T-helper 2 cell treated with Interferon-gamma antibody and Interleukin-4, amounts not matched to agents 5 μg/mL and 100 μg/mL, for 36 hours (primary cell): ENCODE measurements at places on chromosomes 1 and 21.

DNA sequence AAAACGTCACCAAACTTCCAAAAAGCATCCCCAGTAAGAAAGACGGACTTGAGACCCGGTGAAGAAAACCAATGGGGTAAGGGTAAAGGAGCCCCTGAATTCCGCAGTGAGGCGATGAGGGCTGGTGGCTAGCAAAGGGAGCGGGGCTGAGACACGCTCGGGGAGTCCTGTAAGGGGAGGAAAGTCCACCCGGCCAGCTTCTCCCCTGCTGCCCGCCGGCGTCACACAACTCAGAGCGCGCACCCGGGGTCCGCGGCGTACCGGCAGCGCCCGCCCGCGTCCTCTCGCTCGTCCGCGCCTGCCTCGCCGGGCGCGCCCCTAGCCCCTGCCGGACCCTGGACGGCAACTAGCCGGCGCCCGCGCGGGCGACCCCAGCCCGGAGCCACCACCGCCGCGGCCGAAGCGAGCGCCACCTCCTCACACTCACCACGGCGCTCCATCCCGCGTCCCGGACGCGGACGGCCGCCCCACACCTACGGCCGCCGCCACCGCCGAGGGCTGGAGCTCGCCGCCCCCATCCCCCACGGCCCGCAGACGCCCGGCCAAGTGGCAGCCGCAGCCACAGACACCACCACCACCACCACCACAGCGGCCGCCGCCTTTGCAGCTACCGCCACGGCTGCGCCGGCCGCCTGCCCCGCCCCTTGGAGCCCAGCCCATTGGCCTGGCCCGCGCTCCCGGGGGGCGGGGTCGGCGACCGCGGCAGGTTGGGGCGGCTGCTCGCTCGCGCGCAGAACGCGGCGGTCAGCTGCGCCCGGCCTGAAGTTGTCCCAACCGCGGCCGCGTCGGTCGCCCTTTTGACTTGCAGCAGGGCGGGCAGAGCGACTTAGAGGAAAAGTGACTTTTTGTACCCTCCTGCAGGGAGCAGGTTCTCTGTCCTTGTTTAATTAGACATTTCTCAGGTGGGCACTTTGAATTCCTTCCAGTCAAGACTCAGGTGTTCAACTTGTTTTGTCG is 10.0 kb upstream of the ARHGAP29 start:
- peak; percentile 41 for DNase-seq
- H3K36me3 ChIP-seq: peaks cover 1% of the 10 kb centered on the region
- no peak overlapping the region for H3K27ac ChIP-seq
- H3K4me3 ChIP-seq: peak overlapping the region; percentile 81

- H3K27ac ChIP-seq: peak overlapping the region; percentile 19
- DNase-seq: no peak
- peaks cover 2% of the 10 kb centered on the region for H3K36me3 ChIP-seq
- H3K4me1 ChIP-seq: peaks cover 35% of the 10 kb centered on the region
- H3K4me3 ChIP-seq: no peak overlapping the region
Measured at GRCh38 chr1:175204330-175204729, 11.8 kb upstream of the KIAA0040 start.

DNA sequence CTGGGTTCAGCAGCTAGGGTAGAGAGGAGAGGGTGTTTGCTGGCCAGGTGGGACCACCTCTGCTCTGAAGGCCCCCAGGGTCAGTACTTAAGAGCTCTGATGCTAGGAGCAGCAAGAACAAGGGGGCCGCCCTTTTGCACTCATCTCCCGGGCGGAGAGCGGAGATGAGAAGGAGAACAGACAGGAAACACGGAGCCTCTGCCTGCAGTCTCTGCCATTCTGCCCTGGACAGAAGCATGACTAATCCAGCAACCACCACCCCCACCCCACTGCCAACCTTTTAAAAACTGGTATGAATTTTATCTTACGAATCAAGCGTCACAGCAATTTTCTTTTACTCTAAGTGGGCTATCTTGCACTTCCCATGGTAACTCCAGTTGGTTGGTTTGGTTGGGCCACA is 34.5 kb downstream of the PARP1 start:
- peaks cover 59% of the 10 kb centered on the region for H3K36me3 ChIP-seq
- H3K27ac ChIP-seq: no peak overlapping the region
- no peaks in the 10 kb centered on the region for H3K4me1 ChIP-seq
- DNase-seq: no peak
- H3K27me3 ChIP-seq: no peaks in the 10 kb centered on the region

DNA sequence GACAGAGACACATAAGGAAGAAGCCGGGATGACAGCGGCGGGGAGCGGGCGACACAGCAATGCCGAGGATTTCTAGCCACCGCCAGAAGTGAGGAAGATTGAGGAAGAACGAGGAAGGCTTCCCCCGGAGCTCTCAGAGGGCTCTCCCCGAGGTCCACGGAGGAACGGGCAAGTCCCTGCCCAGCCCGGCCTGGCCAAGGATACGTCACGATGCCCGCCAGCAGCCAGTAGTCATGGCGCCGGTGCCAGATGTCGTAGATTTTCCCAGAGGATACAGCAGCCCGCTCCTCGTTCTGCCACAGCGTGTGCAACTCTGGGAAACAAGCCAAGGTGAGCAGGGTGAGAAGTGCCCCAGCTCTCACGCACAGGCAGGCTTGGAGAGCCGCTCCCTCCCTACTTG is 65.9 kb downstream of the KCNAB2 start:
- peaks cover 6% of the 10 kb centered on the region for H3K27me3 ChIP-seq
- DNase-seq: no peak
- no peaks in the 10 kb centered on the region for H3K36me3 ChIP-seq
- no peak overlapping the region for H3K27ac ChIP-seq
- peaks cover under 1% of the 10 kb centered on the region for H3K4me1 ChIP-seq
- no peak overlapping the region for H3K4me3 ChIP-seq

GRCh38 chr1:232147215-232147614 is 482.7 kb downstream of the SIPA1L2 start:
- no peak for DNase-seq
- no peaks in the 10 kb centered on the region for H3K36me3 ChIP-seq
- H3K27me3 ChIP-seq: no peaks in the 10 kb centered on the region
- no peak overlapping the region for H3K27ac ChIP-seq
- H3K4me1 ChIP-seq: no peaks in the 10 kb centered on the region
- H3K4me3 ChIP-seq: no peak overlapping the region

DNA sequence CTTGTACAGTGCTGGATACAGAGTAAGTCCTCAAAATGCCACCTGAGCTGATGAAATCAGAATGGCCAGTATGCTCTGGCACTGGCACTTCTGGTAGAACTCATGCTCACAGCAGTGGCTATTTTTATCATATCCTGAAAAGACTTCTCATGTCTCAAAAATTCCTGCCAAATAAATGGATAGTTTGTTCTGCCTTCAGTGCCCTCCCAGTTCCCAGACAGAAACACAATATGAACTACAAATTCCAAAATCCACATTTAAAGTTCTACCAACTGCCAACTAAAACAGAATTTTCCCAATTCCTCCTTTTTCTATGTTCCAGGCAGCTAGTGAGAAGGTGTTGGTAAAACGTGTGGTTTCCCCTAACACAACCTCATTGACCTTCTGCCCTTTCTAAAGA is 51.4 kb upstream of the RGS1 start:
- H3K4me1 ChIP-seq: peaks cover 27% of the 10 kb centered on the region
- no peak overlapping the region for H3K4me3 ChIP-seq
- no peak overlapping the region for H3K27ac ChIP-seq
- no peaks in the 10 kb centered on the region for H3K36me3 ChIP-seq
- no peak for DNase-seq

DNA sequence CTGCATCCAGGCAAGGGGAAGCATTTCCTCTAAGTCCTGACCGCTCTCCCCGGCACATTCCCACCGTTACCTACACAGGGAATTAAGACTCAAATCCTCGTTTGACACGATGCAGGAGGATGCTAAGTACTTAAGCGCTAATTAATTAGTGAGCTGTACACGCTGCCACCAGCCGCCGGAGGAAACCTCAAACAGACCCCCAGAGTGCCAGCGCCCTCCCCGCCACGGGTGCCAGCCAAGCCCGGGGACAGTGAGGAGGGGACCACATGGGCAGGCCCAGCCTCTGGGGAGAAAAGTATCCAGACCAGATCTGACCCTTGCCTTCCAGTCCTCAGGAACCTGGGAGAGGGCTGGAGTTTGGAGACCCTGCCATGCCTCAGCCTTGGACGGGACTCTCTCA is 17.4 kb upstream of the CASZ1 start:
- no peak overlapping the region for H3K4me3 ChIP-seq
- H3K27ac ChIP-seq: no peak overlapping the region
- no peak for DNase-seq
- H3K36me3 ChIP-seq: no peaks in the 10 kb centered on the region
- no peaks in the 10 kb centered on the region for H3K4me1 ChIP-seq

DNA sequence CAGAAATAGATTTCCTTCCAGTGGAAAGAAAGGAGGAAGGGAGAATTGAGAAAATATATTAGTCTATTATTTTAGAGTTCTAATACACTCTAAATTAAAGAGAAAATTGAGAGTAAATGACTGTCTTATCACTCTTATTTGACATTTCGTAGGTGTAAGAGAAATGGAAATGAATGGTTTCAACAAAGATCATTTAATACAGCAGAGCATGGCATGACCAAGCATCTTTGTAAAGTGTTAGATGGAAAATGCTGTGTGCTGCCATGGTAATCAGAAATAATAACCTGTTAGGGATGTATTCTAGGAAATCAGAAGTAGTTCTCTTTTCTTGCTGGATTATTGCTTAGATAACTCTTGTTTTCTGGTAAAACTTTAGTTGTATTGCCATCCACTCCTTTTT is 90.9 kb downstream of the GIPC2 start:
- H3K4me3 ChIP-seq: no peak overlapping the region
- peaks cover 15% of the 10 kb centered on the region for H3K27me3 ChIP-seq
- H3K4me1 ChIP-seq: peaks cover 2% of the 10 kb centered on the region
- H3K36me3 ChIP-seq: no peaks in the 10 kb centered on the region
- H3K27ac ChIP-seq: no peak overlapping the region

DNA sequence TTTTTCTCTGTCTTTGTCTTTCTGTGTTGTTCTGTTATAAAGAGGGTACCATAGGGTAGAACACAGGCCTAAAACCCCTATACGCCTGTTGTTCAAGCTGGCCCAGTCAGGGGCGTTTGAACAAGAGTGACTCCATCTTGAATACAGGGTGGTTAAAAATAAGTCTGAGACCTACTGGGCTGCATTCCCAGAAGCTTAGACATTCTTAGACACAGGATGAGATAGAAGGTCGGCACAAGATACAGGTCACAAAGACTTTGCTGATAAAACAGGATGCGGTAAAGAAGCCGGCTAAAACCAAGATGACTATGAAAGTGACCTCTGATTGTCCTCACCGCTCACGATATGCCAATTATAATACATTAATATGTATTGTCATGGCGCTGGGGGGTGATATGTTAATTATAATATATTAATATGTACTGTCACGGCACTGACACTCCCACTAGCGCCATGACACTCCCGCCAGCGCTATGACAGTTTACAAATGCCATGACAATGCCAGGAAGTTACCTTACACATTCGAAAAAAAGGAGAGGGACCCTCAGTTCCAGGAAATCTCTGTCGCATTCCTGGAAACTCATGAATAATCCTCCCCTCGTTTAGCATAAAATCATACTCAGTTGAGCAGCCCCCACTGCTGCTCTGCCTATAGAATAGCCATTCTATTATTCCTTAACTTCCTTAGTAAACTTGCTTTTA is 58.5 kb upstream of the KLHDC7A start:
- H3K4me1 ChIP-seq: no peaks in the 10 kb centered on the region
- H3K36me3 ChIP-seq: no peaks in the 10 kb centered on the region
- H3K4me3 ChIP-seq: no peak overlapping the region
- no peak for DNase-seq
- H3K27ac ChIP-seq: no peak overlapping the region
- peaks cover 2% of the 10 kb centered on the region for H3K27me3 ChIP-seq

DNA sequence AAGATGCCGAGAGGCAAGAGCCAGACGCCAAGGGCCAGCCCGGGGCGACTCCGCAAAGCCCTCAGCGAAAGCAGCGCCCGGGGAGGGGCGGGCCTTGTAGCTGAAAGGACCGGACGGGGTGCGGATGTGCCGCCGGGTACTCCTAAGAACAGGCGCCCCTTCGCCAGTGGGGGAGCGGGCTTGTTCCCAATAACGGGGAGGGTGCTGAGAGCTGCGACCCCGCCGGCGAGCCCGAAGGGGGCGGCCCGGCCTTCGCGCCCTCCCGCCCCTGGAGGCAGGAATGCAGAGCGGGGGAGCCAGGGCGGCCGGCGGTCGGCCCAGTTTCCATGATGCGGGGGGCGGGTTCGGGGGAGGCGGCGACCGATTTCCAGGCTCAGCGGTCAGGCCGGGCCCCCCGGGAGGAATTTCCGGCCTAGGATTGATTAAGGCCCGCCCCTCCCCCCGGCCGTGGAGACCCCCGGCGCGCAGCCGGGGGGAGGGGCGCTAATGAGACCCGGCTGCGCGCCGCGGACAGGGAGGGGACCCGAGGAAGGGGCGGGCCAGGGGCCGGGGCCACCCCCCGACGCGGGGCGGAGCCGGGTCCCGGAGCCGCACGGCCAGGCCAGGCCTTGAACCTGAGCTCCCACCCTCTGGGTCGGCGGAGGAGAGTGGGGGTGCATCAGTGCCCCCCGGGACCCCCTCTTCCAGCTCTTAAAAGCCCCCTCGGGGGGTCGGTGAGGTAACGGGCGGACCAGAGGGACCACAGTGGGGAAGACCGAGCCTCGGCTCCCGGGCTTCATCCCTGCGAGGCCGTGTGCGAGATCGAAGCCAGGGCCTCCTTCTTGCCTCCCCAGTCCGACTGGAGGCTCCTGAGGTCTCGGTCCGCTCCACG is 898 bp upstream of the TMEM200B start:
- peak; percentile 60 for DNase-seq
- H3K27me3 ChIP-seq: peaks cover 33% of the 10 kb centered on the region
- H3K4me3 ChIP-seq: peak overlapping the region; percentile 70
- H3K36me3 ChIP-seq: peaks cover 6% of the 10 kb centered on the region
- peaks cover 4% of the 10 kb centered on the region for H3K4me1 ChIP-seq
- H3K27ac ChIP-seq: no peak overlapping the region

DNA sequence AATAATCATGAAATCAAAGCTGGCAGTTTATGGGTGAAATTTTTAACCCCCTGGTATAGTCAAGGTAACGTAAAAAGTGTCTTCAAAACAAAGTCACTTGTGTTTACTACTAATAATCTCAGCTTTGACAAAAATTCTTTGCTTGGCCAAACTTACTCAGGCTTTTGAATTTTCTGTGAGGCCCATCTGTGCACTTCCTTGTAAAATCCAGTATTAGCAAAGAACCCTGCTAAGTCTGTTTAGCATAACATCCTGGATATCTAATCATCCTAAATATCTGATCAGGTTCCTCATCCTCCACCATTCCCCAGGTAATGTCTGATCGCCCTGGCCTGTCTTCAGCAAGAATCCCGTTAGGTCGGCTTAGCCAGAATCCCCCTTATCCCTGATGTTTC is 3.0 kb downstream of the LYST start:
- H3K27ac ChIP-seq: peak overlapping the region; percentile 11
- H3K27me3 ChIP-seq: no peaks in the 10 kb centered on the region
- no peak for DNase-seq
- H3K4me1 ChIP-seq: peaks cover 40% of the 10 kb centered on the region

GRCh38 chr1:215566556-215567490 is at the start of gene KCTD3:
TSS of gene KCTD3 (plus strand) at chr1:215567304. CDS start at chr1:215567686, 382 bp downstream.
- H3K4me3 ChIP-seq: peak within 1 kb of the TSS; percentile 86
- peak within 1 kb of the TSS; percentile 29 for H3K27ac ChIP-seq
- H3K36me3 ChIP-seq: no peaks in the 10 kb centered on the region

DNA sequence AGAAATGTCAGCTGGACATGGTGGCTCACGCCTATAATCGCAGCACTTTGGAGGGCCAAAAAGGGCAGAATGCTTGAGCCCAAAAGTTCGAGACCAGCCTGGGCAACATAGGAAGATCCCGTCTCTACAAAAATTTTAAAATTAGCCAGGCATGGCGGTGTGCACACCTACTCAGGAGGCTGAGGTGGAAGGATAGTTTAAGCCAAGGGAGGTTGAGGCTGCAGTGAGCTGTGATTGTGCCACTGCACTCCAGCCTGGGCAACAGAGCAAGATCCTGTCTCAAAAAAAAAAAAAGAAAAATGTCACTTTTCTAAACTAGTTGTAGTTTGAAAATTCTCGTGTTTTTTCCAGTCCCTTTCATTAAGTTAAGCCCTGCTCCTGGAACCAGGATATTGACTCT is 9.1 kb downstream of the CLSTN1 start:
- H3K36me3 ChIP-seq: peaks cover 6% of the 10 kb centered on the region
- H3K27ac ChIP-seq: no peak overlapping the region
- H3K27me3 ChIP-seq: no peaks in the 10 kb centered on the region
